T-helper 2 cell (primary cell): ENCODE measurements at places on chromosomes 13 and 19.
A peak's percentile ranks its signal among the peaks of the same experiment; 100 is the strongest.

DNA sequence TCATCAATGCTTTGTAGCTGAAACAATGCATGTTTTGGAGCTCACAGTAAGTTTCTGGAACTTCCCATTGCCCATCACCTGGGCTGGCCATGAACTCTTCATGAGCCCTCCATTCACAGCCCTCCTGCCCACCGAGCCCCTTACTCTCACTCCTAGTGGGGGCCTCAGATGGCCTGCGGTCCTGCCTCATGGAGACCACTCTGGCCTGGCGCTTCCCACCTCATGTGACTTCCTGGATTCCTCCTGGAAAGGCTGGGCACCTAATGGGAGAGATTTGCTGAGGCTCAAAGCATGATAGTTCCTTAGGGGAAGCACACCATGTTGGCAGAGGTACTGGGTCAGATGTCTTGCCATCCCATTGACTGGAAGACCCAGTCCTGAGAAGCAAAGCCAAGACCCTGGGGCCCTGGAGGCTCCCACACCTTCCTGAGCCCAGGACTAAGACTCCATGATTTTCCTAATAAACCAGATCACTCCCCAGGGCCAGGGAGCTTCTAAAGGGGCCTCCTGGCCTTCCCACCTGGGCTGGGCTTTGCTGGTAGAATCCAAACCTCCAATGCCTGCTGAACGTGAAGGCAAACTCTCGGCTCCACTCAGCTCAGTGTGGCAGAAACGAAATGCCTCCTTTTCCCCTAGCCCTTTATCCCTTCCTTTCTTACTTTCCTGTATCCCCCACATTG lies 49.4 kb upstream of the ZNF536 start:
- DNase-seq, result no peak

GRCh38 chr13:112819816-112820215 lies 130.0 kb downstream of the ATP11A start:
- no peak for DNase-seq

- no peak for DNase-seq
These were observed 198.1 kb upstream of the CSNK1A1L start for GRCh38 chr13:37303606-37304005.

DNA sequence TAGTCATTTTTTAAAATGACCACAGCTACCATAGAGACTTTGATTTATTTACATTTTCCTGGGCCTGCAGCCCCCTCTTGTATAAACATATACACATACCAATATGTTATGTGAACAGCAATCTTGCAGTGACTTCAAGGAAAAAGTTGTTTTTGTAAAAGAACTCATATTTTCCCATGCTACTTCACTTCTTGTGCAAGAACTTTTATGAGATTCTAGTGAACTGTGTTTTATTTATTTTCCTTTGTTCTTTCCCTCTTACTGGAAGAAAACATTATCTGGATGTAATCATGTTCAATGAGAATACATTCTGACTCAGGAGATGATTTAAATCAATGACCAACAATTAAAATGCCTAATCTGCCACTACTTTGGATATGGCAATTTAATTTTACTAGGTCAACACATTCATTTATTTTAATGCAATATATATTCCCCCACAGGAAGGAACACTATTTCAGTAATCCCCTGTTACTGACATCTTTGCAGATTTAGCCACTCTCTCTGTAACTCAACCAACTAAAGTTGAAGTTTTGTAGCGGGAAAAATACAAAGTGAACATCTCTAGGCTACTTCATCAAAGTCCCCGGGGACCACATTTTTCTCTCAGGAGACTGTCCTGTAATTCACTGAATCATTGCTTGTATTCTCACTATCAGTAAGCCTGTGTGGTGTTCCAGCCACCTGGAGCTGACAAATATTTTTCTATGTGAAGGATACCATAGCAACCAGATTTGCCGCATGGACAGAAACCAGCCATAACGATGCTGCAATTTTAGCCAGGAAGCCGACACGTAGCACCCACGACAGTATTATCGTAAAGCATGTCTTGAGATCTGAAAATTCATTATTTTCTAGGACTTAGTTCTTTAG lies 90.5 kb downstream of the STARD13 start:
- no peak for DNase-seq

- DNase-seq, result no peak
These were observed 9.0 kb upstream of the ACSBG2 start for GRCh38 chr19:6126335-6126974.

DNA sequence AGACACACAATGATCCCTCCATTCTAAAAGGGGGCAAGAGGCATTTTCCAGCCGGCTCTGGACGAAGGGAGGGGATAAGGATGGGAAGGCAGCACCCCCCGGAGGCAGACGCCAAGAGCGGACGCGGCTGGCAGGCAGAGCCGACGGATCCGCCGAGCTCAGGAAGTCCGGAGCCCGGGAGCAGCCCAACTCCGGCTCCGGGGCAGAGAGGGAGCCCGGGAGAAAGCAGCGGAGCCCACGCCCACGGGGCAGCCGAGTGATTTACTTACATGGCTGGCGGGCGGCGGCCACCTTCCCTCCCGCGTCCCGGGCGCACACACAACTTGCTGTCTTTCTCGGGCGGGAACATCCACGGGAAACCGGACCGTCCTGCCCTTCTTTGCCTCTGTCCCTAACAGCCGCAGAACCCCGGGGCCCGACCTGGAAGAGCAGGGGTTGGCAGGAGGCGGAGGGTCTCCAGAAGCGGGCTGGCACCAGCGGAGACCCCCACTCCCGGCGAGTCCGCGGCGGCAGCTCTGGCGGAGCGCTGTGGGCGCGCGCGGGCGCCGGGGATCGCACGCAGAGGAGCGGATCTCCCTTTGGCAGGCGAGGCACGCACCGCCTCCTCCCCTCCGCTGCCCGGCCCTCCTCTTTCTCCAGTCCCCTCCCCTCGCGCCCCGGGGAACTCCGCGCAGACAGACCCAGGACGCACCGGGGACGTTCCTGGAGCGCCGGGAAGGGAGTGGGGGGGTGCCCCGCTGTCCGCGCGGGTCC lies at the start of gene LHFPL6:
TSS of gene LHFPL6 (minus strand) at position 580 of the 753 bp plus-strand sequence.
- DNase-seq, result peak; percentile 81

GRCh38 chr13:39631307-39631706 lies 24.2 kb upstream of the COG6 start:
- DNase-seq, result no peak

DNA sequence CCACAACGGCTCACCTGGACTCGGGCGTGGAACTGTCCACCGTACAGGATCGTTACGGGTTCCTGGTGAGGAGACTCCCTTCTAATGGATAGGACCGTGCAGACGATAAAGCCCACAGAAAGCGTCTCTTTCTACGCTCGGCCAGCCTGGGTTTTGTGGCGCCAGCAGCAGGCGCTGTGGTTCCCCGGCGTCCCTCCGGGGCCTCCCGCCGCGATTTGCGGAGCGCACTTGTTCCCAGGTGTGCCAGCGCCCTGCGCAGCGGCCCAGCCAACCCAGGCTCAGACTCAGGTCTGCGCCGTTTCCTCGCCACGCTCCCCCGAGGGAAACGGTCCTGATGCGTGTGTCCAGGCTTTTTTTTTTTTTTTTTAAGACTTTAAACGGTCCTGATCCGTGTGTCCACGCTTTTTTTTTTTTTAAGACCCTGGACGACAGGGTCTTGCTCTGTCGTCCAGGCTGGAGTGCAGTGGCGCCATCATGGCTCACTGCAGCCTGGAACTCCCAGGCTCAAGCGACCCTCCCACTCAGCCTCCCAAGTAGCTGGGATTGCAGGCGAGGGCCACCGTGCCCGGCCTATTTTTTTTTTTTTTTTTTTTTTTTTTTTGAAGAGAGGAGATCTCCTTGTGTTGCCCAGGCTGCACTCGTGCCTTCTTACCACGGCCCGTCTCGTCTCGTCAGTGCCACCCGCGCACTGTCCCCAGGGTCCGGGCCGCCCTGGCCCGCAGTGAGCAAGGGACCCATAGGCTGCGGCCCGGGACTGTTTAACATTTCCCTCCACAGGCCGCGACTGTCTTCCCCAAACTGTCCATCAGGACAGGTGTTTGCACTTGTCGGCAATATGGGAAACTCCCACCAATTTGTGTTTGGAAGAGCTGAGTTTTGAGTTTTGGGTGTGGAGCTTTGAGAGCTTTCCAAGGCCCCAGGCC lies 23.8 kb downstream of the GJA3 start:
- DNase-seq, result no peak

DNA sequence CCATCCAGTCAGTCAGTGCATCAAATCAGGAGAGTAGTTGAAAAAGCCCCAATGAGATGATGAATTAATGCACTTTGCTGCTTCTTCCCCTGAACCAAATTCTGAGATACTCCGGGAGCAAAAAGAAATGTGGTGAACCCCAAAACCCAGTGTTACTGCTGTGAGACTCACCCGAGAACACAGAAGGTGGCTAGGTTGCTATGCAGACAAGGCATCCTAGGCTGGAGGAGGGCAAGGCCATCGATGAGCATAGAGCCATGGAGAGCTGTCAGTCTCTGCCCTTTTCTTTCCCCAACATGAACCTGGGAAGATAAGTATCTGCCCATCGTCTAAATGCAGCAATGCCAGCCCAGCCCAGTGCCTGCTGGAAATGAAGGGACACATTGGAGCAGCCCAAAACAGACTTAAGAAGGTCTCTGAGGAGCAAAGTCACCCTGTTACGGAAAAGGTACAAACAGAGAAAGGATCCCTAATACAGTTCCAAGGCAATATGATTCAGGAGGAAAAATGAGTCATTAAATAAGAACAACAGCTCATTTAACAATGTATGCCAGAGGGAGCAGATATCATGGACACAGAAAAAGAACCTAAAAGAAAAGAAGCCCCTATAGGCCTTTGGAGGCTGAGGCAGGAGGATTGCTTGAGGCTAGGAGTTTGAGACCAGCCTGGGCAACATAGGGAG lies 272.0 kb downstream of the FOXO1 start:
- no peak for DNase-seq

- no peak for DNase-seq
These were observed 155.5 kb upstream of the STARD13 start for GRCh38 chr13:33441015-33441414.

DNA sequence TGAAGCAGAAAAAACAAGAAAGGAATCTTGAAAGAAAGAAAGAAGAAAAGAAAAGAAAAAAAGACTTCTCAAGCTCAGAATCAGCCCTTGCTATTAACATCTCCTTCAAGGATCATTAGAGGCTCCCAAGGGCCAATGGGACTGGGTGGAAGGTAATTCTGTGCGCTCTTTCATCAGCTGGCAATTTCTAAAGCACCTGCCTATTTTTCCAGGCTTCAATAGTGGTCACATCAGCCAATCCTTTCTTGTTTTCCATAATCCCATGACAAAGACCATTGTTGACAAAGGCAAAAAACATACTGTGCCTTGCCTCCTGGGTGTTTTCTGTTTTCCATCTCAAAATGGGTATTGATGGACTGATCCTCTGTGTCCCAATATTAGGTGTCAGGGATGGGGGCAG lies 88.2 kb upstream of the TSC22D1 start:
- DNase-seq, result no peak

DNA sequence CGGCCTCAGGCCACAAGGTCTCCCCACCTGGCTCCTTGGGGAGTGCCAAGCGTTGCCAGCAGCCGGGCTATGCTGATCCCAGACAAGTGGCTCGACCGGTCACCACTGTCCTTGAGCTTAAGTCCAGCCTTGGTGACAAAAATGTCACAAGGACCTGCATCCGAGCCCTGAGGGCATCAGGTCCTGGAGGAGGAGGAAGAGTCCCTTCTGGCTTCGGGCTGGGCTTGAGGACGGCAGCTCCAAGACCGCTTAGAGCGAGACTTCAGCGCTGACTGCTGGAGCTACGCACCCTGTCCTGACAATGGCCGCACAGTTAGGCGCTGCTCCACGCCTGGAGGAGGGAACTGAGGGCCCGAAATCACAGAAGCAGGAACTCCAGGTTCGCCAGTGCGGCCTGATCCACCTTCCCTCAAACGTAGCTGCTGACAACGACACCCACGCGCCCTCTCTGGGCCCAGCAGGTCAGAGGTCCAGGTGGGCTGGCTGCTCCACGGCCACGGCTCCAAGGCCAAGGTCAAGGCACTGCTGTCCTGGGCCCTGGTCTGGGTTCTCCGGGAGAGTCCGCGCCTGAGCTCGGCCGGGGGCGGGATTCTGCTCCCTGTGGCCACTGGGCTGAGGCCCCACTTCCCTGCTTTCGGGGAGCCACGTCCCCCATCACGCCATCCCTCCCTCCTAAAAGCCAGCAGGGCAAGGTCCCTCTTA lies 7.0 kb downstream of the SBNO2 start:
- no peak for DNase-seq

DNA sequence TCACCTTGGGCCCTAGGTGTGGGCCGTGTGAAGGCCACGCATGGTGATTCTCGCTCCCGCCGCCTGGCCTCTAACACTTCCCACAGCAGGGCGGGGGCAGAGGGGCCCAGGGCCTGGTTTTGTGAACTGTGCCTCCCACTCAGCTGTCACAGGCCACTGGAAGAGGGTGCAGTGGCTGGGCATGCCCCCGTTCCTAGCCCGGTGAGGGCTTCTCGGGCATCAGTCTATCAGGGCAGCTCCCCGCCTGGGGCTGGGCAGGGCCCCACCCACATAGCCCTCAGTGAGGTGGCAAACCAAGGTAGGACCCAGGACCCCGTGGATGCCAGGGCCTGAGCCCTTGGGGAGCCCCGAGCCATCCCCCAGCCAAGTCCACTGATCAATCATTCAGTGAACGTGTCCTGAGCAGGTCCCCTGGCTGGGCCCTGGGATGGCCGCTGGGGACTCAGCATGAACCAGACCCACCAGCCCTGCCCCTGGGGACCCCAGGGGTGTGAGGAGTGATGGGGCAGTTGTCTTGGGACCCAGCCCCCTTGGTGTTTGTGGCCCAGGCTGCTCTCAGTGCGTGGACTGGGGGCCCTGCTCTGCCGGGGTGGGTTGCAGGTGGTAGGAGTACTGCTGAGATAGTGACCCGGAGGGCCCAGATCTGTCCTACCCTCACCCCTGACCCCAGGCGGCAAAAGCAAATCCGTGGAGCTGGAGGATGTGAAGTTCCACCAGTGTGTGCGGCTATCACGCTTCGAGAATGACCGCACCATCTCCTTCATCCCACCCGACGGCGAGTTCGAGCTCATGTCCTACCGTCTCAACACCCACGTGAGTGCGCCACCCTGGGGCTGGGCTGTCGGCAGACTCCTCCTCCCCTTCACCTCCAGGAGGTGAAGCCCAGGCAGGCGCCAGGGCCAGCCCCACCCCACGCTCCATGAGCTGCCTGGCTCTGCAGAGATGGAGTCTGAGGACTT lies 29.4 kb downstream of the AP1M1 start:
- DNase-seq, result no peak

DNA sequence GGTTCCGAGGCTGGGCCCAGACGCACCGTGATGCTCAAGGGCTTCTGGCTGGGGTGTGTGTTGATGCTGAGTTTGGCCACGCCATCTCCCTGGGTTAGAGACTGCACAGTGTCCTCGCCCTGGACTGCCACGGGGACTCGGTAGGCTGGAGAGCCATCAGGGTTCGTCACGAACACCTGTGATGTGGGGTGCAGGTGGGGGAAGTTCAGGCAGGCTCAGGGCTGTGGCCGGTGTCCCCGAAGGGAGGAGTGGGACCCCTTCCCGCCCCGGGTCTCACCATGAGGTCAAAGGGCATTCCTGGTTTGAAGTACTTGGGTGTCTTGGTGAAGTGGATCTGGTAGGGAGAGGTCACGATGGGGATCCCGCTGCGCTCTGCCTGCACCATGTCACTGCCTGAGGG lies 8.2 kb downstream of the C3 start:
- DNase-seq, result no peak

GRCh38 chr13:108056278-108056677 lies 159.1 kb downstream of the LIG4 start:
- no peak for DNase-seq
